ENCODE measurements at places on chromosomes 7 and 10. TPM values are rescaled to one million over a fixed set of nuclear protein-coding genes. Genes with fewer than 3 reads are reported as not detected.
A peak's percentile ranks its signal among the peaks of the same experiment; 100 is the strongest.

DNA sequence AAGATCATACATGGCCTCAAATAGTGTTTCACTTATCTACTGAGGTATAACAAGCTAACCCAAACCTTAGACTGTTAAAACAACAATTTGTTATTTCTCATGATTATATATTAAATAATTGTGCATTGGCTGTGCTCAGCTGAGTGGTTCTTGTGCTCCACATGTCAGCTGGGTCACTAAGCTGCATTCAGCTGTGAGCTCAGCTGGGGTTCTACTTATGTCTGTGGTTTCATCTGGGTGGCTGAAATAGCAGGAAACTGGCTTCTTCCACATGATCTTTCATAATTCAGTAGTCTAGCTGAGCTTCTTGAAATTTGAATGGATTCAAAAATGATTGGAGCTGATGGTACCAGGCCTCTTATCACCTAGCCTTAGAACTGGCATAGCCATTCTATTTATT lies 181.8 kb upstream of the CSTF2T start:
- DNase-seq: no peak

- no peak for DNase-seq
These were observed 157.6 kb downstream of the GRK5 start for GRCh38 chr10:119364645-119365600.

DNA sequence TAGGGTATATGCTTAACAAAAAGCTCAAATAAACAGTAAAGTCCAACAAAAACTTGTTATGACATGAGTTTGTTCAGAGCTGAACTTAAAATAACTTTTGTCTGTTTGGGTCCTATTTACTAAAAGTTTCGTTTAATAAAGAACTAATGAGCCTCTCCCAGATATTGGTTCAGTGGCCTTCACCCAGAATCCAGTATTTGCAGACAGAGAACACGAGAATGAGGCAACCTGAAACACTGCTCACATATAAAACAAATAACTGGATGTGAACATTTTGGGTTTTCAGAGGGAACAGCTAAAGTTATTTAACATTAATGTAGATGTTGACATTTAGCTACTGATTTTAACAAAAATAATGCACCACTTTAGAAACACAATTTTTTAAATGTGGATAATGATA lies 98.3 kb downstream of the RNF133 start:
- no peak for DNase-seq

DNA sequence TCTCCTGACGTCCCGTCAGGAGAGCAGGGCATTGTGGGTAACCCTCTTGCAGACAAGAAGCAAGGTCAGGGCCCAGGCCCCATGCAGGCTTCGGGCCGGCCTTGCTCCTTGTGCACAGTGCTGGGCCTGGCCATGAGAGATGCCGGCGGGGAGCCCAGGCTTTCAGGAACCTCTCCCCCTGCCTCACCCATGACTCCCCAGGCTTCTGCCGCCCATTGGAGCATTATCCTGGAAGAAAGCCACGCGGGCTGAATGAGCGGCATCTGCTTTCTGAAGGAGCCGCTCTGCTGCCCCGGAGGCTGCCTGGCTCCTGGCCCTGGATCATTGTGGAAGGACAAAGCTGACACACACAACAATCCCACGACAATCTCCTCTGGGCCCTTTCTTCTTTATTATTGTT lies 233.5 kb downstream of the TCF7L2 start:
- no peak for DNase-seq

The ZNF862 gene
- total RNA-seq: 12.9 TPM

GRCh38 chr10:5292196-5292735 lies 72.5 kb upstream of the UCN3 start:
- DNase-seq: no peak

The AKR1C3 gene
- 0.49 TPM for total RNA-seq

GRCh38 chr7:39299695-39300094 lies 266.5 kb upstream of the YAE1 start:
- no peak for DNase-seq

GRCh38 chr7:39465055-39465929 lies 100.9 kb upstream of the YAE1 start:
- no peak for DNase-seq

DNA sequence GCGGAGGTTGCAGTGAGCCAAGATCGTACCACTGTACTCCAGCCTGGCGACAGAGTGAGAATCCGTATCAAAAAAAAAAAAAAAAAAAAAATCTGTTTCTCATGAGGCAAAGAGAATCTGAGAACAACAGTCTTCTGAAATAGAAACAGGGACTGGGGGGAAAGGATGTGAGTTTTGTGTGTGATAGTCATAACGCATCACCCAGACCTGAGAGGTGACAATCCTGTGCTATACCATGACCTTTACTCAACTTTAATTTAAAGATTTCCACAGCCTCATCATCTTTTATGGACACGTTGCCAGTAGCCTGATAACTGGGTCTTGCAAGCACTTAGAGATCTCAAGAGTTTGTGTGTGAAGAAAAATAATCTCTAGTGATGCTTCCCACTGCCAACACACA lies 2.3 kb downstream of the ATXN7L1 start:
- no peak for DNase-seq

The ARHGEF5 gene
- 0.93 TPM for total RNA-seq

The GPR26 gene
- 0.10 TPM for total RNA-seq

- DNase-seq: no peak
These were observed 342.1 kb downstream of the PHF14 start for GRCh38 chr7:11315666-11316258.

The TRIM73 gene
- total RNA-seq: 11.2 TPM

- DNase-seq: no peak
These were observed 296.4 kb upstream of the MKLN1 start for GRCh38 chr7:131031099-131031868.

GRCh38 chr10:121667948-121668313 lies 69.7 kb upstream of the FGFR2 start:
- no peak for DNase-seq

GRCh38 chr7:158702196-158702595 lies 2.4 kb downstream of the NCAPG2 start:
- DNase-seq: no peak

- no peak for DNase-seq
These were observed 3.8 kb upstream of the HOXA4 start for GRCh38 chr7:27134392-27134791.

GRCh38 chr7:25348104-25348503 lies 119.8 kb upstream of the NPVF start:
- DNase-seq: no peak

DNA sequence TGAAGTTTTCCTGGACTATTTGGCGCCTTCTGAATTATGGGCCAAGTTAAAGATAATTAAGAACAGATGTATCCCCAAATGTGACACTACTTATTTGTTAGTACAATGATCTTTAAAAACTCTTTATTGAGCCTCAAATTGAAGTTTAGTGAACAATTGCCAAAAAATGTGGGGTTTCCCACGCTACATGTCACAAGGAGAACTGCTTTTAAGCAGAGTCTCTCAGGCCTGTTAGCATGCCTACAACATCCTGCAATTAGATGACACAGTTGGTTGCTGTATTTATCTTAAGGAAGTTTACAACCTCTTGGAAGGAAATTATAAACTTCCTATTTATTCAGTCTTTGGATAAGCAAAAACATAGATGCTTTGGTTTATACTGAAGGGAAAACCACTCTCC lies 733.0 kb downstream of the TNS3 start:
- no peak for DNase-seq

The ABCB1 gene
- total RNA-seq: 0.78 TPM

DNA sequence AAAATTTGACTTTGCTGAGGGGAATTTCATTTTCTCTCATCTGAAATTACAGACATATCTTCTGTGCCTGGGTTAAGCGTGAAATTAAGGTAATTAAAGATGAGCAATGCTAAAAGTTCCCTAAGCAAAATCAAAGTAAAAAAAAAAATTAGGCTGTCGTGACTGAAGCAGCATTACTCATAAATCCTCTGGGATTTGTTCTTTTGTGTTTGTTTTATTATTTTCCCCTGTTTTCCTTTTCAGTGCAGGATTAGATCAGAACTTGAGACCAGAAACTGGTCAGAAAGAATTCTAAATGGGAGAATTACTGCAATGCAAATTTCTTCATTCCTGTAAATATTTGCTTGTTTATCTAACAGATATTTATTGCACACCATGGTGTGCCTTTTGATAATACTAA lies 141.4 kb upstream of the BET1 start:
- DNase-seq: no peak

DNA sequence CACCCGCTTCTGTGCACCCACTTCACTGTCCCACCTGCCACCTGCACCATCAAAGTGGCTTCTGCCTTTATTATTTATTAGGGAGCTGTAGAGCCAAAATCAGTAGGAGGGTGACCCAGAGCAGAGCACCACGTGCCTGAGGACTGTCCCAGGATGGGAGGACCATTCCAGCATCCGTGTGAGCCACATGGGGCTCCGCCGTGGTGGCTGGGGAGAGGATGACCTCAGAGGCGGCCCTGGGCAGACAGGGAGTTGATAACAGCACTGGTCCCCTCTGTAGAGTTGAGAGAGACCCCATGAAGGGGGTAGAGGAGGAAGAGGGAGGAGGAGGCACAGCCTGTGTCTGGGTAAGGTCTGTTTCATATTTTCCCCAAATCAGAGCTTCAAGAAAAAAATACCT lies 8.7 kb upstream of the DPYSL4 start:
- peak; percentile 6 for DNase-seq

The CALY gene
- total RNA-seq: 19.8 TPM

GRCh38 chr7:143455942-143456341 lies 12.7 kb downstream of the TAS2R60 start:
- DNase-seq: no peak

DNA sequence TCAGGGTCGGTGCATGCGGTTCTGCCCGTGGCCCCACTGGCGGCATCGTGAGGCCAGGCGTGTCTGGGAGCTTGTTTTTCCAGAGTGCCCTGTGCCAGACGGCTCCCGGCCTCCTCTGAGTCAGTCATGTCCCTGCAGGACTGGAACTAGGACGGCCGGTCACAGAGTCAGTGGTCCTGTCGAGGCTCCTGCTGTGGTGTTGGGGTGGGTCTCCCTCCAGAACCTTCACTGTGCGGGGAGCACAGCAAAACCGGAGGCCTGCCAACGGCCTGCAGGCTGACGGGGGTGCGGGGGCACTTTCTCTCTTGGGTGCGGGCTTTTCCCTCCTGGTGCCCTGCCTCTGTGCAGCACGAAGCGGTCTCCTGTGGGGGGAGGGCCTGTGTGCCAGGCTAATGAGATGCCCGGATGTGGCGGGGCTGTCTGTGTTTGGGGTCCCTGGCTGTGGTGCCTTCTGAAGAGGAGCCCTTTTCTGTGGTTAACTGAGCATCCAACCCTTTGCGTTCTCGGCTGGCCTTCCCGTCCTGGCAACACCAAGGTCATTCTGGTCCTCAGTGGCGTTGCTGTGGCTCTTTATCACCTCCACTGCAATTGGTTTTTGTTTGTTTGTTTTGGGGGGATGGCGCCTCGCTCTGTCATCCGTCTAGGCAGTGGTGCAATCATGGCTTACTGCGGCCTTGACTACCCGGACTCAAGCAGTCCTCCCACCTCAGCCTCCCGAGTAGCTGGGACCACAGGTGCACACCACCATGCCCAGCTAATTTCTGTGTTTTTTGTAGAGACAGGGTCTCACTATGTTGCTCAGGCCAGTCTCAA lies 8.0 kb downstream of the GET4 start:
- peak; percentile 22 for DNase-seq

GRCh38 chr10:59678884-59679301 lies 30.8 kb downstream of the SLC16A9 start:
- no peak for DNase-seq

DNA sequence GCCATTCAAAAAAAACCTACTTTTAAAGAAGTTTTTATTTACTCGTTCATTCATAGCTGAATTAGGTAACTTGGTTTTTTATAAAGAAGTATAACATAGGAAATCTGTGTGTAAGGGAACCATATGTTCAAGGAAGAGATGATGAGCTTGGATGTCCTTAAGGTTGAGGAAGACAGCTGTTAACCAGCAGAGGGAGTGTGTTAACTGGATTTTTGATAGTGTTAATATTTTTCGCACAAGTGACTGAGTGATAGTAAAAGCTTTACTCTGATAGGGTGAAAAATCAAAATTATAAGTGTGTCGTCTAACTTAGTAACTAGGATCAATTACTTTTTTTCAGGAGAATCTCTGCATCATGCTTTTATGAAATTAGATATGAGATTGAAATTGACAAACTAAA lies 134.7 kb downstream of the ARL5B start:
- no peak for DNase-seq

DNA sequence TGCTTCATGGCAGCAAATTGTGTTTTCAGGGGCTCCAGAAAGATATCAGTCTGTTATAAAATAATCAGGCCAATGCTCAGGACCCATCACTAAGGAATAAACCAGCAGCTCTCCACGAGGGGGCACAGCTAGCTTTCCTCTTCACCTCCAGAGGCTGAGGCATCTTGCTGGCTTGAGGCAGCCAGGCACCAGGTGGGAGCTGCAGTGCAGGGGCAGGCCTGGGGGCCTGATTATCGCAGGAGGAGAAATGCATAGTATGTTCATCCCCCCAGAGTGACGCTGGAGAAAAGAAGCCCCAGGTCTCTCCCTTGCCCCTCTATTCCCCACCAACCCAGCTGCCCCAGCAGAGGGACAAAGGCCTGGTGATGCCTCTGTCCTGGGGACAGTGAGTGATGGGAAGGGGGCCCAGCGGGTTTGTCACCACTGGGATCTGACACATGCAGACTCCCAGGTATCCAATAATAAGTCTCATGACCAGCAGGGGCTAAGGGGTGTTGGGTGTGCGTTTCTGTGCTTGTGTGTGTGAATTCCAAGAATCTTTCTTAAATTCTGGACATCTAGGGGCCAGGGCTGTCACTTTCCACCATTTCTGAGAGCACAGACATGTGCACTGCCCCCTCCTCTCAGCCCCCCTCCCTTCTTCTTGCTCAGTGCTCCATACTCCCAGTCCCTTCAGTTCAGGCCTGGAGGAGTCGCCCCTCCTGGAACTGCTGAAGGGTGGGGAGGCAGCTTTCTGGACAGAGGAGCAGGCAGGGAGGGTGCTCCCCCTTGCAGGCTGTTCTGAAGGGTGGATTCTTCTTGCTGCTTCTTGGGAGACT lies 128.1 kb upstream of the FAM20C start:
- DNase-seq: peak; percentile 70

DNA sequence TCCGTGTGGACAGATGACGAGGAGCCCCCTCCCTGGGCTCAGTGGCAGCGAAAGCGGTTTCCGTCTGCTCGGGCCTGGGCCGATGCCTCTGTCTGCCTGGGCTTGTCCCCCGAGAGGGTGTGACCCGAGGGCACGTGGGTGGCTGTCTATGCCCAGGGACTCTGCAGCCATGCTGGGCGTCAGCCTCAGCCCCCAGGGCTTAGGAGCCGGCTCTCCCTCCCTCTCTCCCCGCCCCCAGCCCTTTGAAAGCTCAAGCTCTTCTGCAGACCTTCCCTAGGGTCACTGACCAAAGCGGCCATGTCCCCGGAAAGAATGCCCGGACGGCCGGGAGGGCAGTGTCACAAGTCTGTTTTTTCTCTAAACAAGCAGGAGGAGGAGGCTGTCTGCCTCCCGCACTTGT lies 7.1 kb downstream of the MICALL2 start:
- no peak for DNase-seq

Data from glutamatergic neuron (in vitro differentiated cells).